Aorta (tissue), 5 donors: ENCODE measurements at places on chromosomes 6 and 20. TPM values are rescaled to one million over a fixed set of nuclear protein-coding genes. Genes with fewer than 3 reads are reported as not detected.

DNA sequence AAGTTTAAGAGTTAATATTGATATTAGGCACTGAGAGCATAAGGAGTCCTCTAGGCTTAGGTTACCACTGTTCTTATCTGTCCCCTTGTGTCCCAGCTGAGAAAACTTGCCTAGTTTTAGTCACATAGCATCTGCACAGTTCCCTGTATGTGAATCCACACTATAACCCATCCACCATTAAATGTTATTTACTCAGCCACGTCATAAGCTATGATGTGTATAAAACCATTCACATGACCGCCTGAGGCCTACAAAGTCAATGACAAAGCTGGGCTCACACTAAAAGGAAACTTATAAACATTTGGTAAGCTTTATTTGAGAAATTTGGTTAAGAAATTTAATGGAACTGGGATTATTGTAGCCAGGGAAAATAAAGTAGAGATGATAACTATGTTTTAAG is 59.2 kb upstream of the TFAP2D start:
- H3K36me3 ChIP-seq = no peaks in the 10 kb centered on the region
- DNase-seq = no peak
- no peak overlapping the region for H3K27ac ChIP-seq
- no peaks in the 10 kb centered on the region for H3K4me1 ChIP-seq

The RBPJL gene
- not detected for total RNA-seq

GRCh38 chr6:101716810-101717209 is 323.3 kb downstream of the GRIK2 start:
- no peak overlapping the region for H3K27ac ChIP-seq
- H3K27me3 ChIP-seq = no peaks in the 10 kb centered on the region
- H3K4me1 ChIP-seq = no peaks in the 10 kb centered on the region
- no peak overlapping the region for H3K4me3 ChIP-seq
- DNase-seq = no peak
- H3K36me3 ChIP-seq = no peaks in the 10 kb centered on the region

- no peak overlapping the region for H3K4me3 ChIP-seq
- no peak for DNase-seq
- no peaks in the 10 kb centered on the region for H3K27me3 ChIP-seq
- H3K27ac ChIP-seq = no peak overlapping the region
- H3K4me1 ChIP-seq = no peaks in the 10 kb centered on the region
Observed at GRCh38 chr6:130307752-130308361, 58.0 kb upstream of the TMEM200A start.

The GSTA1 gene
- 1.7 TPM for total RNA-seq

- no peaks in the 10 kb centered on the region for H3K4me1 ChIP-seq
- no peaks in the 10 kb centered on the region for H3K36me3 ChIP-seq
- no peak overlapping the region for H3K4me3 ChIP-seq
- DNase-seq = no peak
- no peaks in the 10 kb centered on the region for H3K27me3 ChIP-seq
Observed at GRCh38 chr20:9686455-9686854, 152.4 kb downstream of the PAK5 start.

DNA sequence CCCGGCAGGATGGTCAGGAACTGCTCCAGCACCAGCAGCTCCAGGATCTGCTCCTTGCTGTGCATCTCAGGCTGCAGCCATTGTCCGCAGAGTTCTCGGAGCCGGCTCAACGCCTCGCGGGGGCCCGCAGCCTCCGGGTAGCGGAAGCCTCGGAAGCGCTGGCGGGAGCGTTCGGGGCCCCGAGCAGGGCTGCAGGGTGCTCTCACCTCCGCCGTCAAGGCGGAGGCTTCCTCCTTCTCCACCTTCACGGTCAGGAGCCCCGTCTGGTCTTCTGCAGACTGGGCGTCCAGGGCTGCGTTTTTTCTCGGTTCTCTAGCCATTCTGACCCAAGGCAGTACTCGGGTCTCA is 434 bp downstream of the ZKSCAN4 start:
- DNase-seq = no peak
- H3K4me1 ChIP-seq = no peaks in the 10 kb centered on the region
- H3K27ac ChIP-seq = no peak overlapping the region
- no peaks in the 10 kb centered on the region for H3K36me3 ChIP-seq
- H3K27me3 ChIP-seq = no peaks in the 10 kb centered on the region

DNA sequence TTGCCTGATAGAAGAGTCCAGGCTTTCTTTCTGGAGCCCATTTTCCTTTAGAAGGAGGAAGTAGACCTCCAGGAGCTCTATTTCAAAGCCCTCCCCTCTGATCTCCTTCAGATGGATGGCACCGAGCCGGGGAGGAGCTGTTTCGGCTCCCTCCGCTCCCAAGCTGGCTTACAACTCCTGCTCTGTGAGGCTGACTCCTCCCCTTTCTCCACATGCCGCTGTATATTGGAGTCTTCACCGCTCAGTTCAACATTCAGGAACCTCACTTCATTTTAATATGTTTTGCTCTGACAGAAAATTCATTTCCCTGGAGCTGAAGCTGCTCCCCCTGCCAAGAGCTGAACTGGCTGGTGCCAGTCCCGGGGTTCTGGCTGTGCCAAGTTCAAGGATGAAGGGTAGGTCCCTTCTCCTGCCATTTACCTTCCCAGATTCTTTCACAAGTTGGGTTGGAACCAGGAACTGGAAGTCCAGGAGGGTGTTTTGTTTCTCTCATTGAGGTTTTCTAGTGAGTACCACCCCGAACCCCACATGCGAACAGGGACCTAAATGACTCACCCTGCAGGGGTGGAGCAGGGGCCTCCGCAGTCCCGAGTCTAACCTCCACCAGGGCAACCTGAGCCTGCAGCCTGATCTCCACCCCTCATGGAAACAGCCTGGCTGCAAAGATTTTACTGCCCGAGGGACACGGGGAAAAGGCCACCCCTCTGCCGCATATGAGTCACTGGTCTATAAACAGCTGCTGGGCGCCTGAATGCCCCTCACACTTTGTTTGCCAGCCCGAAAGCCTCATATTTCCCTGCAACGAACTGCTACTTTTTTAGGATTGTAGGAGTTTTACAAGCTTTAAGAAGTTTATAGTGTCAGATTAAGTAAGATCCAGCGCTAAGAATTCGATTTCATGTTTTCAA is 68.6 kb upstream of the FOXA2 start:
- no peak overlapping the region for H3K27ac ChIP-seq
- no peaks in the 10 kb centered on the region for H3K36me3 ChIP-seq
- no peaks in the 10 kb centered on the region for H3K4me1 ChIP-seq

DNA sequence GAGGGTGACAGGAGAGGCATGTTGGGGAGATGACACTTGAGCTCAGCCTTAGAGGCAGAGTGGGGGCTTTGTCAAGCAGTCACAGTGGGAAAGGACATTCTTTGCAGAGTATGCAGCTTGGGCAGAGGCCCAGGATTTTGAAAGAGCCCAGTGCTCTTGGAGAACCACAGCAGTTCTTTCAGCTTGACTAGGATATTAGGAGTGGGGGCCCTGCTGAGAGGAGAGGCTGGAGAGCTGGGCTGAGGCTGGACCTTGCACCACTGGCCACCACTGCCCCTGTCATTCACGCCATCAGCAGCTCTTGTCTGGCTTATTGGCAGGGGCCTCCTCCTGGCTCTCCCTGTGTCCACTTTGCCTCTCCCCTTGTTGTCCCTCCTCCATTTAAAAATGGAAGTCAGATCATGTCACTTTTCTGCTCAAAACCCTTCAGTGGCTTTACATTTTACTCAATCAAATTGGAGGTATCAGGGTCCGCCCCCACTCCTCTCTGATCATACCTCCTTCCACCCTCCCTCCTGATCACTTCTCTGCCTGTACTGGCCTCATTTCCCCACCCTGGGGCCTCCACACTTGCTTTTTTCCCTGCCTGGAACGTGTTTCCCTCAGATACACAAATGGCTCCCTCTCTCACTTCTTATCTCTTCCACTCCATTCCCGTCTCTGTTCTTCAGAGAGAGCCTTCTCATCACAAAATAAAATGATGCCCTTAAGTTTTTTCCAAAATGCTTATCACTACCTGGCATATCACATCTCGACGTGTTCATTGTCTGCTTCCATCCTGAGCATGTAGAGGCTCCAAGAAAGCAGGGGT is 10.5 kb downstream of the MANBAL start:
- DNase-seq = no peak
- no peaks in the 10 kb centered on the region for H3K27me3 ChIP-seq
- no peak overlapping the region for H3K4me3 ChIP-seq
- no peaks in the 10 kb centered on the region for H3K4me1 ChIP-seq

DNA sequence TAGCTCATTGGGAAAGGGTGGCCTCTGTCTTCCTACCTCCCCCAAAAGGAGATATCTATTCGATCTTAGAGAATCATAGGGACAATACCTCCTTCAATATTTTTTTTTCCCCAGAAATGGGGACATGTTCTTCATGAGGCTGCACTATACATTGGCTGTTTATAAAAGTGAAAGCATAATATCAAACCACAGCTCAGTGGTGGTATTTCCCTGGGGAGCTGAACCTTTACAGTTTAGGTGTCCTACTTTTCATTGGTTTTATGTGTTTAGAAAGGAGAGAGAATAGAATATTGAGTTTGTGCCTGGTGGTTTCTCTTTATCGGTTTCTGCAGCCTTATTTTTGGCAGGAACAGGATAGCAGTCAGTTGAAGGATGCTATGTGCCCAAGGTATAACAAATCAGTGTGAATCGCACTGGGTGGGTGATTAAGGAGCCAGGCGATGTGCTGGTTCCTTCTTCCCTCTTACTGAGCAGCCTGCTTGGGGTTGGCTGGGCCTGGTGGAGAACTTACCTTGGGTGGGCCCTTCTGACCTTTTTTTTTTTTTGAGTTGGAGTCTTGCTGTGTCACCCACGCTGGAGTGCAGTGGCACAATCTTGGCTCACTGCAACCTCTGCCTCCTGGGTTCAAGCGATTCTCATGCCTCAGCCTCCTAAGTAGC is 25.2 kb downstream of the UST start:
- H3K4me3 ChIP-seq = no peak overlapping the region
- H3K27ac ChIP-seq = no peak overlapping the region
- no peak for DNase-seq

DNA sequence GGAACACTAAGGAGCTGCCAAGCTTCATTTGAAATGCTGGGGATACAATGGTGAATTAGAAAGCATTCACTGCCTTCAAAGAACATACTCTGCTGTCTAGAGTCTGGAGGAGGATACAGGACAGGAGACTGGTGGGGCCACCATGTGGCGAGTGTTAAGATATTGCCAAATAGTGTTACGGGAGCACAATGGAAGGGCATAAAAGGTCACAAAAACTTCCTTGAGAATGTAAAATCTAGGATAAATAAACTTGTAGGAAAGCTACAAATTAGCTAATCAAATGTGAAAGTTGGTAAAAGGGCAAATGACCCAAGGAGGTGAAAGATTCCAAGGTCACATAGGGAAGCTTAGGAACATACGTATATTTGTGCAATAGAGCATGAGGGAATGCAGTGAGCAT is 271.7 kb downstream of the RFPL4B start:
- H3K4me3 ChIP-seq = no peak overlapping the region
- no peaks in the 10 kb centered on the region for H3K27me3 ChIP-seq
- H3K27ac ChIP-seq = no peak overlapping the region
- DNase-seq = no peak

- peak; percentile 14 for DNase-seq
- H3K4me3 ChIP-seq = no peak overlapping the region
- no peaks in the 10 kb centered on the region for H3K27me3 ChIP-seq
- no peak overlapping the region for H3K27ac ChIP-seq
Observed at GRCh38 chr20:31858760-31859083, 11.6 kb downstream of the DUSP15 start.

DNA sequence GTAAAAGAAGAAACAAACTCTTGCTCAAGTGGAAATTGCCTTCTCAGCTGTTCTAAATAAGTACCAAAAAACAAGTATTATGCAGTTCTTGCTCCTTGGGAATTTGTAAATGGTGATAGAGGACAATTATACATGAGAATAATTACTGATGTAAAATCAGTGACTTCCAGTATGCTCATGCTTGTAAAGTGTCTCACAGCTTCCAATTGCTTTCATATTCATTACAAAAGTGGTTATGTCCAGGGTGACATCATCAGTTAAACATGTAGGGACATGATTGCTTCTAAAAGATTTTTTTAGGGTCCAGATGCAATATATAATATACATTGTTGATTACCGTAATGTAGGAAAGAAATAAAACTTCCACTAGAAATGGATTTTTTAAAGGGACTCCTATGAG is 122.8 kb upstream of the B3GAT2 start:
- DNase-seq = no peak
- H3K4me3 ChIP-seq = no peak overlapping the region
- no peaks in the 10 kb centered on the region for H3K27me3 ChIP-seq
- no peak overlapping the region for H3K27ac ChIP-seq
- H3K4me1 ChIP-seq = peaks cover 2% of the 10 kb centered on the region
